EL (cell line): ENCODE measurements at places on chromosomes 6 and 20.

DNA sequence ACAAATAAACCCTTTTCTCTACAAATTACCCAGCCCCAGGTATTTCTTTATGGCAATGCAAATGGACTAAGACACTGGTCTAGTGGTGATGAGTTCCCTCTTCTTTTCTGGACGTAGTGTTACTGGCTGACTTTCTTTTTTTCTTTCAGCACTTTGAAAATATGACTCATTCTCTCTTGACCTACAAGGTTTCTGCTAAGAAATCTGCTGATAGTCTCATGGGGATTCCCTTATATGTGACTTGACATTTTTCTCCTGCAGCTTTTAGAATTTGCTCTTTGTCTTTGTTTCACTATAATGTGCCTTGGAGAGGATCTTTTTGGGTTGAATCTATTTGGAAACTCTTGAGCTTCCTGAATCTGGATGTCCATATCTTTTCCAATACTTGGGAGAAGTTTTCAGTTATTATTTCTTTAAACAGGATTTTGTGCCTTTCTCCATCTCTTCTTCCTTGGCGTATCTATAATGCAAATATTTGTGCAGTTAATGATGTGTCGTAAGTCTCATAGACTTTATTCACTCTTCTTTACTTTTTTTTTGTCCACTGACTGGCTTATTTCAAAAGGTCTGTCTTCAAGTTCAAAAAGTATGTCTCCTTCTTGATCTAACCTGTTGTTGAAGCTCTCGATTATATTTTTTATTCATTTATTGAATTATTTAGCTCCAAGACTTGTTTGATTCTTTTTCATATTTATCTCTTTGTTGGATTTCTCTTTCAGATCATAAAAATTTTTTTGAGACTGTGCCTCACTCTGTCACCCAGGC lies 42.2 kb upstream of the TPD52L1 start:
- no peak for DNase-seq

GRCh38 chr20:51333971-51334370 lies 208.5 kb downstream of the NFATC2 start:
- DNase-seq: no peak

DNA sequence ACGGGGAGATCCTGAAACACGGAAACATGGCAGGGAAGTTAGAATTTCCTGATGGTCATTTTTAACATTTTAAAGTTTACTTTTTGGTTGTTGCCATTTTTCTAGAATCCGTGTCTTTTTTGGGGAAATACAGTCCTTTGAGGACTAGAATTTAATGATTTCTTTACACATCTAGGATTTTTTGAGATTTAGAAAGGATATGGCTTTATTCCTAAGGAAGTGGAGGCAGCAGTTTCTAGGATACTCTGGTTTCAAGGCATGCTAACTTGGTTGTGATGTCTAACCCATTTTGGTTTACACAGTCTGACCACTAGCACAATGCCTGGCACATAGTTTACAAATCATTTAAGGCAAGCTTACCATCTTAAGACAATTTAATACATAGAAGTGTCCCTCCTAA lies 1.1 kb upstream of the ZBTB2 start:
- no peak for DNase-seq

GRCh38 chr6:47834196-47834595 lies 52.4 kb downstream of the OPN5 start:
- no peak for DNase-seq

DNA sequence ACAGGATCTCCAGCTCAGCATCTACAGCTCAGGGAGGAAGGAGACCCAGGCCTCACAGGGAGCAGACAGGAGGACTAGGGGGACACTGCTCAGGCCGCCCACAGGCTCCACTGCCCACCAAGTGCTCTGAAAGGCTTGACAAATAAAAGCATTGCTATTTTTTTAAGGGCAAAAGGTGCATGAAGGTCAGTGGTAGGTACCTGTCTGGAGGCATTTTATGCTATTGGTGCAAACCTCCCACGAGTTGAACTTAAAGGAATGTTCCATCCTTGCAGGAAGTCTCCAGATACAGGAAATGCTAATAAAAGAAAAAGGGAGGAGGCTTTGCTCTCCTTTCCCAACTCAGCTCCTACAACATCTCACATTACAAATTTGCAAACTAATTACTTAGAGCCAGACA lies 228.1 kb downstream of the FOXC1 start:
- no peak for DNase-seq

GRCh38 chr6:89066940-89067646 lies 13.5 kb upstream of the PNRC1 start:
- no peak for DNase-seq
